AG08396 (cell line): ENCODE measurements at places on chromosomes 5 and 9.

DNA sequence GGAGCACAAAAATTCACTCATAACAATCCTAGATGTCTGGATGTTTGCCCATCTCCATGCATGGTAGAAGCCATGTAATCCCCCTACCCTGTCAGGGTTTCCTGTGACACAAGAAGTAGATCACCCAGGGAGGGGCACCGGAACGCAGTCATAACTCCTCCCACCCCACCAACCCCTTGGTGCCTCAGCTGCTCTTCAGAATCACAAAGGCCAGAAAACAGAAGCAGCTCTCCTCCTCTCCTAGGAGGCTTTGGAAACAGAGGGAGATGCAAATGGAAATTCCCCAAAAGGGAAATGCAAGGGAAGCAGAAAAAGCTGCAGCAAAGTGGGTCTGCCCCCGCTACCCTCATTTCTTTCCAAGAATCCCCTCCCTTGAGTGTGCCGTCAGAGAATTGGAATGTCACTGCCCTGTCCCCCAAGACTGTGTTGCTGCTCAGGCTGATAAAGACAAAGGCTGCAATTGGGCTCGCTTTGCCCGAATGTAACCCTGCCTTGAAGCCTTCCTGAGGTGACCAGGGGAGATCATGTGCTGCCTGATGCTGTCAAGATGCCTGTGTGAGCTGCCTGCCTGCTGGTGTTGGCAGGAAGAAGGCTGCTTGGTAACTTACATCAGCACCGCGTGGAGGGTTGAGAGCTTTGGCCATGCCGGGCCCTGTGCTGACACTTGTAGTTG lies 65.5 kb upstream of the ABCA1 start:
- peak; percentile 50 for DNase-seq

- DNase-seq = peak; percentile 71
Observed at GRCh38 chr5:122129306-122129705, at the start of gene ZNF474. ZNF474 (plus strand) TSS chr5:122129546; CDS start chr5:122151991, 22,445 bp downstream.

DNA sequence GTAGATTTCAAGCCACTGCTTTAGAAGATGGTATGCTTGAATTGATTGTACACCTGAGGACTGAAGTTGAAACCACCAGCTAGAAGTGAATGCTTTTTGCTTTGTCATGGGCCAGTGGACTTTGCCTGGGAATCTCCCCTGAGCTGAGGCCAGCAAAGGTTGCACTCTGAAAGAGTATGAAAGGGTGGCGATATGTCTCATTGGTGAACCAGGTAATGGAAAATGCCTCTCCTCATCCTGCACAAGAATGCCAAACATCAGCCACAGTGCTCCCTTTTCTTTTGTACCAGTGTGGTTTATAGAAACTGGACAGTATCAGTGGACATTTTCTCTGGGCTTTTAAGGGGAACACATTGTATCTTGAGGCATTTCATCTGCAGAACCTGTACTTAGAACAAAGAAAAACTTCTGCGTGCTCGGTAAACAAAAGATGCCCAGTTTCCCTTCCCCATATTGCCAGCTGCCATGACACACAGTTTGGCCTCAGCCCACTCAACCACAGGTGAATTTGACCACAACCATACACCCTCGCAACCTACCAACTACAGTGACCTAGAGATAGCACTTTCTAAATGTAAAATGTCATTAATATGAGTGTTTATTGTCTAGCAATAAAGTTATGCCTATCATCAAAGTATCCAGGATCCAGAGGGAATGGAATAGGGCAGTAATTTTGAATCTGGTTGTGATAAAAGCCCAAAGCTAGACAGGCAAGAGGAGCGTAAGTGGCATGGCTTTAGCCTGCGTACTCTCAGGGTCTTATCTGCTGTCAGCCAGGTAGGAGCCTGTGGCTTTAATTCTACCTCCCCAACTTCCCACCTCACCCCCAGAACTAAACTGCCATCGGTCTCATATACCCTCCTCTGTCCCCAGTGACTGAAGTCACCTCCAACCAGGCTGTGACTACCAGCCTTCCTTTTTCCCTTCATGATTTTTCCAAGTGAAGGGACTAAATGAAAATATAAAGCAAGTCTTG lies 79.5 kb upstream of the LHFPL2 start:
- no peak for DNase-seq

DNA sequence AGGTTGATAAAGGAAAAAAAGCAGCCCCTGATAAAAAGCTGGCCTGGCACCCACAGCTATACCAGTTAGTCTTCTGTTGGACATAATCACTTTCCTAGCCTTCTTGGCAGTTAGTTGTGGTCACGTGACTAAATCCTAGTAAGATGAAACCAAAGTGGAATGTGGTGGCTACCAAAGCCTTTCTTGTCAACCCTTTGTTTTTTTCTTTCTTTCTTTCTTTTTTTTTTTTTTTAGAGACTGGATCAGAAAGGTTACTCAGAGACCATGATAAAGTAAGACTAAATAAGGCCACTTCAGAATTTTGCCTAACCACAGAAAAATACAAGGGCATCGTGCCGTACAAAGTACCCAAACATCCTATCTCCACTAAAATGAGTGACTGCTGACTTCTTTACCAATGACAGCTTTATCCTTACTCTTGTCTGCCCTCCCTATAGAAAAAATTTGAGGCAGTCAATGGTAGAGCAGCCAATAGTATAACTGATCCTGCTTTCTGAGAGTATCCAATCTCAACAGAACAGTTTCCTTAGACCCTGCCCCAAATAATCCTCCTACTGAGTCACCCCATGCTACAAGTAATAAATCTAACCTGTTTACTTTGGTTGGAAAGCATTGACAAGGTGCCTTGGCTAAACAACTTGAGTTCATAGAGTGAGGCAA lies 14.2 kb upstream of the KIF27 start:
- DNase-seq = peak; percentile 56

- DNase-seq = peak; percentile 73
Observed at GRCh38 chr5:98769210-98769958, 4.1 kb upstream of the RGMB start.

- no peak for DNase-seq
Observed at GRCh38 chr5:52776116-52776515, 11.6 kb upstream of the ITGA1 start.

- DNase-seq = no peak
Observed at GRCh38 chr5:18675041-18675440, 1040.8 kb downstream of the TAF11L14 start.

DNA sequence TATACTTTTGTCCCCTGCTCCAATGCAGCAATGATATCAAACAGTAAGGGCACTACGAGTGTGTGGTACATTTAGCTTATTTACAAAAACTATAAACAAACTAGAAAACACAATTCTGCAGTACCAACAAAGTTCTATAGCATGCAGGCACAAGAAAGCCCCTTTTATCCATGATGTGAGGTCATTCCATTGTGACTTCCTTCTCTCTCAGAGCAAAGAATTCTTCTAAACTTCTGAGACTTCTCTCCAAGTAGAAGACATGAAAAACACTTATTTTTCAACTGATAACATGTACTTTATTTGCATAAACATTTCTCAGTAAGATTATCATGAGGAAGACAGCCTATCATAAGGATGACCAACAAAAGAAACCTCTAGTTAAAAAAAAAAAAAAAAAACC lies 569.8 kb downstream of the TLE1 start:
- no peak for DNase-seq

GRCh38 chr5:40690267-40690666 lies 10.6 kb downstream of the PTGER4 start:
- no peak for DNase-seq

- no peak for DNase-seq
Observed at GRCh38 chr9:119986205-119986604, 593.8 kb downstream of the CDK5RAP2 start.

DNA sequence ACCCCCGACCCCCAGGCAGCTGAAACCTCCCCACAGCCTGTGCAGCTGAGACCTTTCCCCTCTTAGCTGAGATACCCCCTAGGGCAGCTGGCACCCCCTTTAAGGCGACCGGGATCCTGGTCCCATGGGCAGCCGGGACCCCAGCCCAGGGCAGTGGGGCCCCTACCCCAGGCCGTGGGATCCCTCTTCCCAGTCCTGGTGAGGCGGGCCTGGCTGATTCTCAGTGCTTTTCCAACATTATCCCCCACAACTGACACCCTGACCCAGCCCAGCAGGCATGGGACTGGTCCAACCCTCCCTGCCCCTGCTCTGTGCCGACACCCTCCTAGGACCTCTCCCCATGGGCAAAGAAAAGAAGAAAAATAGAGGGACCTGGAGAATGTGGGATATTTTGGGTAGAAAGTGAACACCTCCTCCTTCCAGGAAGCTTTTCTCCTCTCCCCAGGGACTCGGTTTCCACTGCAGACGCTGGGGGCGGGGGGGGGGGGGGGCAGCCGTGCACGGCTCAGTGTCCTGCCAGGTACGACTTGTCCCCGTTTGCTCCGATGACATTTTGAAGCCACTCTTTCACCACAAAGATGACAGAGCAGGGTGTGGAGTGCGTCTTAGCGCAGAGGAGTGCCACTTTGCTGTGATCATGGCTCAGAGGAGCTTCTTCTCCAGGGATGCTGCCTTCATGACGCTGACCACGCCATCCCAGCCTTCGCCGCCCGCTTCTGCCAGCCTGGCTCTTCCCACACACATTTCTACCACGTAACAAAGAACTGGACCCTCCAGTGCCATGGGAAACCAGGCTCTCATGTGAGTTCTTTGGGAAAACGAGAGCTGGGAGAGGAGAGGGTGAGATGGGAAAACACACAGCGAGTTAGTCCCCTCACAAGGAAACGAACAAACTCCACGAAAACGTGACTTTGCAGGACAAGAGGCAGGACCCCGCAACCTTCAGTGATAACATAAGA lies 47.5 kb downstream of the MRPL36 start:
- DNase-seq = no peak

- DNase-seq = no peak
Observed at GRCh38 chr5:167578977-167579692, 712.3 kb upstream of the WWC1 start.

GRCh38 chr9:131053896-131054295 lies 42.4 kb upstream of the AIF1L start:
- no peak for DNase-seq

DNA sequence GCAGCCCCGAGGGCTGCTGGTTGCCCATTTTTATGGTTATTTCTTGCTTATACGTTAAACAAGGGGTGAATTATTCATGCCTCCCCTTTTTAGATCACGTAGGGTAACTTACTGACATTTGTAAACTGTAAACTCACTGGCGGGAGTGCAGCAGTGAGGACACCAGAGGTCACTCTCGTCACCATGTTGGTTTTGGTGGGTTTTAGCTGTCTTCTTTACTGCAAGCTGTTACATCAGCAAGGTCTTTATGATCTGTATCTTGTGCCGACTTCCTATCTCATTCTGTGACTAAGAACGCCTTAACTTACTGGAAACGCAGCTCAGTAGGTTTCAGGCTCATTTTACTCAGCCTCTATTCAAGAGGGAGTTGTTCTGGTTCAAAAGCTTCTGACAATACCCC lies 155.0 kb upstream of the PRDM9 start:
- no peak for DNase-seq

- no peak for DNase-seq
Observed at GRCh38 chr9:5382479-5382878, 42.8 kb upstream of the RLN1 start.

- peak; percentile 39 for DNase-seq
Observed at GRCh38 chr9:78821126-78821822, 524.3 kb downstream of the PSAT1 start.

- DNase-seq = no peak
Observed at GRCh38 chr5:151719228-151720000, 32.7 kb upstream of the SPARC start.

GRCh38 chr9:86405926-86406325 lies 51.7 kb upstream of the TUT7 start:
- peak; percentile 67 for DNase-seq

GRCh38 chr9:28782630-28783029 lies 1209.3 kb upstream of the C9orf72 start:
- no peak for DNase-seq

DNA sequence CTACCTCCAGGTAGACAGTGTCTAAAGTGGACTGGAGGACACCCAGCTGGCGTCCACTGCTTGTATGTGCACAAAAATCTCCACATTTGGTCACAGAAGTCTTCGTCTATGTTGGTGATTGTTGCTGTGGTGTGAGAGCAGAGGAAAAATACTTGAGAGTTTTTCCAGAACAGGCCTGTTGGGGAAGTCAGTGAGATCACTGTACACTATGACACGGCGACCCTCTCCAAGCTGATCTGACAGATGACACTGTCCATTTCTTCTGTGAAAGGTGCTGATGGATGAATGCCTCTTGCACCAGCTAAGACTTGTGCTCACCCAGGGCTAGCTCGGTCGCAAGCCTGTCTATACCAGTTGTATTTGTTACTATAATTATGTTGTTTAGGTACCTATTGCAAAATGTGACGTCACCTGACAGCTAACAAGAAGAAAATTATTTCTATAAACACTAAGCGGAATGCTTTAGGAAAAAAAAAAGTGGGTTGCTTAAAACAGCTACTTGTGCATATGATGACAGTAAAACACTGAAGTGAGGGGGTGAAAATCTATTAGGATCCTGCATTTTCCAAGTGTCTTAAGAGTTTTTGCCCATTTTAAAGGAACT lies 142.3 kb downstream of the ROR2 start:
- DNase-seq = no peak

DNA sequence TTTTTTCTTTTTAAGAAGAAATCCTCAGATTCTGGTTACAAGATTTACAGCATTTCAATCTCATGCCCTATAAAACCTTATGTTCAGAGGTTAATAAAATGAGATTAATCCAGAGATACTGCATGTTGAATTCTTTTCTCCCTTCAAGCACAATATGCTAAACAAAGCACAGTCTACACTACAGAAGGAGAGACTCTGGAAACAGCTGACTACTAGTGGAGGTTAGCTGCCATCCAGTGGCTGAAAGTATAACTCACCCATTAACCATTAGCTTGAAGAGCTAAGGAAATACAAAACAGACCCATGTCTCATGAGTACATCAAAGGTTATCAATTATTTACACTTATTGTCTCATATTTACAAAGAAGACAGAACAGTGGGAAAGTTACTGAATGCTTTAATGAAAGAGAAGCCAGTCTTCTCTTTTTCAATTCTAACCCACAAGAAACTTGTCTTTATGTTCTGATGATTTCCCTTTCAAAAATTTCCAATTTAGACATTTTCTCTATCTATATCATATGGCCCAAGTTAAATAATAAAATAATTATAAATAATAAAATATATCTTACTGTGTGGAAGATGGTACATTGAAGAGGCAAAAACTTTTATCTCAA lies 12.7 kb upstream of the DNAH5 start:
- DNase-seq = peak; percentile 42

DNA sequence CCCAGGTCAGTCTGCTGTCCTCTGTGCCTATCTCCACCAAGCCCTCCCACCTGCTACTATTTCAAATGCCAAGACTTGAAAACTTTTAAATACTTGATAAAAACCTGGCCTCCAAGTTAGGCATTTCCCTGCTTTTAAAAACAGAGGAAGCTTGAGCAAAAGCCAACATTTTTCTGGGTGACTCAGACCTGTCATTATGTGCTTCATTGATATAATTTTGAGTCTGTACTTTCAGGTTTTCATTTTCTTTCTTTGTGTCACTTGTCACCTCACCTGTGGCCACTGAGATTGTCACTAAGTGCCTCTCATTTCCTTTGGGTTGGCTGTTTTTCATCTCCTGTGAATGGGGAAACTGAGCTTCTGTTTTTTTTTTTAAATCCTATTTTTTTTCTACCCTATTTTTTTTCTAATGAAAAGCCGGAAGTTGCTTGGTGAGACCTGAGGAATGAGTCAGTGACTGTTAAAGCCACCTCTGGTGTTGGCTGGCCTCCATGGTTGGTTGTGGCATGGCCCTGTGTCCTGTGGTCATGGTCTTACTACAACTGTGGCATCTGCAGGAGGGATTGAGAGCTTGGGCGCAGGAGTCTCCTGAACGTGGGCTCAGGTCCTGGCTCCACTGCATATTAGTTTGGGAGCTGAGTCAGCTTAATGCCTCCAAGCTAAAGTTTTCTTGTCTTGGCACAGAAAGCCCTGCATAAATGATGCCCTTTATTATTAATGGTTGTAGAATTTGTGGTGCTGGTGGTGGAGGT lies 56.7 kb downstream of the ARHGAP26 start:
- no peak for DNase-seq

GRCh38 chr9:134191455-134192209 lies 27.3 kb upstream of the RNU6ATAC start:
- no peak for DNase-seq
